T-cell (primary cell): ENCODE measurements at places on chromosomes 1 and 21.

DNA sequence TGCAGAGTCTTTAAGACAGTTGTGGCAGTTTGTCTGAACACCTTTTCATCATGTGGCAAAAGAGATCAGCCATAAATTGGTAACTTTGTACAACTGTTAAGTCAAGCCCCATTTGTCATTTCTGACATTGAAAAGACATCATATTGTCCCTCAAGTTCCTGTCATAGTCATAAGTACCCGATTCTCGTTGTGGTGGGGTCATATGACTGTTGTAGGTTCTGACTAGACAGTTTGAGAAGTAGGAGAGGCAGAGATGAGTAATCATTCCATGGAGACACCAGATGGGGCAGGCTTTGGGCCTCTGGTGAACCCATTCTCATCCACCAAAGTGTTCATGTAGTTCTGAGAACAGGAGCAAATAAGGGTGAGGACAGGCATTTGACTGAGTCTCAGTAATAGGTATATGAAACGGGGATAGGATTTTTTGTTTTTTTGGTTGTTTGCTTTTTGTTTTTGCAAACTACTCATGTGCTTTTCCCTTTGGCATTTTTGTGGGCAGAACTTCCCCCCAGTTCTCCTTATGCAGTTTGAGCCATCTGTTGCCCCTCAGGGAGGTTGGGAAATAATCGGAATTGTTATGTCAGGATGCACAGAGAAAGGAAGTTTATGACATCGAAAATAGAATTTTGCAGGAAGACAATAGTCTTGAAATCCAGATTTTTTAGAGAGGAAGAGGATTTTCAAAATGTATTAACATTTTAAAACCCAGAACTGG lies 86.9 kb upstream of the KCNE2 start:
- no peak for DNase-seq

DNA sequence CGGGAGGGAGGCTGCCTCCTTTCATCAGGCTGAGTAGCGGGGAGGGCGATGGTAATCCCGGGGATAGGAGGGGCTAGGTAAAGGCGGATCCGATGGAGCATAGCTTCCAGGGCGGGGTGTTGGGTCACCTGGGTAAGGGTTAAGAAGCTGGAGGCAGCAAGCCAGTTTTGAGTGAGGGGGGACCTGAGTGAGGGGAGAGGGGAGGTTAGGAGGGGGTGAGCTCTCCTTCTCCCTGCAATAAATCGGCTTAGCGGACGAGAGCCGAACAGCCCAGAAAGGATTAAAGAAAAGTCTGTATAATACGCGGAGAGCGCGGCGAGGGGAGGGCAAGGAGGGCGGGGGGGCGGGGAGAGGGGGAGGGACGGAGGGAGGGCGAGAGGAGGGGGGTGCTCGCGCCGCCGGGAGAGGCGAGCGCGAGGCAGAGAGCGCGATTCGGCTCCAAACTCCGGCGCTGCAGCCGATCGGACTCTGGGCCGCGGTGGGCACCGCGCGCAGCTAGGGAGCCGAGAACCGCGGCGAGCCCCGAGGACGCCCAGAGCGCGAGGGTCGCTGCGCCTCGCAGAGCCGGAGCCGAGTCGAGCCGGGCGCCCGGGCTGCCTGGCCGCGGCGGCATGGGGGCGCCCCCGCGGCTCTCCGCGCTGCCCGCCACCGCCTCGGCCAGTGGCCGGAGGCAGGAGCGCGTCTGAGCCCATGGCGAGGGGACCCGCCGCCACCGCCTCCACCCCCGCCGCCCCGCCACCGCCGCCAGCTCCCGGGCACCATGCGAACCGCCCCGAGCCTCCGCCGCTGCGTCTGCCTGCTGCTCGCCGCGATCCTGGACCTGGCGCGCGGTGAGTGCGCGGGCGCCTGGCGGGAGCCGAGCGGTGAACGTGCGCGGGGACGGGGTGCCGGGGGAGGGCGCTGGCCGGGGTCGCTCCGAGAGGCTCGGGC lies at the start of gene IGSF21:
Gene IGSF21, plus strand, starts transcription at position 430 of the 930 bp plus-strand sequence. Its CDS starts 331 bp downstream, at position 761.
- DNase-seq = no peak

DNA sequence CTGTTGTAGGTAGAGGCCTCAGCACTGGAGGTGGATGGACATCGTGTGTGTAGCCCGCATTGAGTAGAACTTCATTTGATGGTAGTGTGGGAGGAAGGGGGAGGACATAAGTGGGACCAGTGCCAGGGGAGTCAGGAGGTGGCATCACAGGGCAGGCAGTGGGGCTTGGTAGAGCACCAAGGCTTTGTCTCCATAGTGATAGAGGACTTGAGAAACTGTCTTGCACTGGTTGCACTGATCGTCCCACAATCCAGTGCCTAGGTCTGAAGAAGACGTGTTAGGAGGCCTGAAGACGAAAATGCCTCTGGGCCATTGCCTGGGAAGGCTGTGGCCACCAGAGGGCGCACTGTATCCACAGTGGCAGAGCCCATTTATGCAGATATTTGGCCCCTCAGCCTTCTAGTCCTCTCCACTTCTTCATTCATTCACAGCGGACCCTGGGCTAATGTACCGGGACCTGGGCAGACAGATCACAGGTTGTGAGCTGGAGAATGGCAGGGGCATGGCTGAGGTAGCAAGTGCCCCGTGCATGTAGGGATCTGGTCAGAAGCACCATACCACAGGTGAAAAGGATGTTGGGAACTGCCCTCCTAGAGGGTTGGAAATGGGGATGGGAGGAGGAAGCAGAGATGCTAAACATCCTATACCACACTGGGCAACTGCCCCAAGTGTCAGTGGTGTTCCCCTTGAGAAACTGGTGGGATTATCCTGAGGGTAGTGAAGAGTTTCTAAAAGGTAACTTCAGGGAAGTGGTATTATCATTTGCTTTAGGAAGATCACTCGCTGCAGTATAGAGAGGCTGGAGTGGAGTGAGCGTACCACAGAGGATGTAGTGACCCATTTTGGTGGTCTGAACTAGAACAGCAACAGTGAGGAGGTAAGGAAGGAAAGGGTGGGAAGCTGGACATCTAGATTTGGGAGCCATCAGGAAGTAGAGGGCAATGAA lies 95.3 kb downstream of the PIK3R3 start:
- DNase-seq = peak; percentile 89

DNA sequence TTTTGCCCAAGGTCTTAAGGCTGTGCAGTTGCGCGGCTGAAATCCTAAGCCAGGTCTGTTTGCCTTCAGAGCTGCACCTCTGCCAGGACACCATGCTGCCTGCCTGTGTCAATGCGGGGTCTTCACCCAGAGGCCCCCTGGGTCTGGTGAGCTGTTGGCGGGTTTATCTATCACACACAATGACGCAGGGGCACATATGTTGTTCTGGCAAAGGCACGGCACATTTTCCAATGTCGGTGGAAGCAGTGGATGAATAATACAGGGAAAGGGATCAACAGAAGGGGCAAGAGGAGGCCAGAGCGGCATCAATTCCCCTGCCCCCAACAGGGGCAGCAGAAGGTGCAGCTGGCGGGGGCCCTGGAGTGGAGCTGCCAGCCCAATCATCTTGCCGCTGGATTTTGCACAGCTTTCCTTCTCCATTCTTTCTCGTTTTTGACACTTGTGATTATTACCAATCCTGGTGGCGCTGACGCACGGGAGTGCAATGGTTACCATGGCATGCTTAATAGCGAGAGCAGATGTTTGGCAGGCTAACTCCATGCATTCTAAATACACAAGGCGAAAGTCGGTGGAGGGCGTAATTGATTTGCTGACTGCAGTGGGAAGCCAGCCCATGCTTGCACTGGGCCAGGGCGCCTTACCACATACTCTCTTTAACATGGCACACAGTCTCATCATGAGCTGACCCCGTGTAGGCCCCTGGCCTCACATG lies 45.8 kb upstream of the CYP2J2 start:
- no peak for DNase-seq

- no peak for DNase-seq
Measured at GRCh38 chr1:178644308-178645120, 80.5 kb upstream of the RALGPS2 start.

- peak; percentile 37 for DNase-seq
Measured at GRCh38 chr1:228058949-228059633, 23.4 kb upstream of the ARF1 start.
